ENCODE measurements at places on chromosomes 12 and 14. TPM values are rescaled to one million over a fixed set of nuclear protein-coding genes. Genes with fewer than 3 reads are reported as not detected.

DNA sequence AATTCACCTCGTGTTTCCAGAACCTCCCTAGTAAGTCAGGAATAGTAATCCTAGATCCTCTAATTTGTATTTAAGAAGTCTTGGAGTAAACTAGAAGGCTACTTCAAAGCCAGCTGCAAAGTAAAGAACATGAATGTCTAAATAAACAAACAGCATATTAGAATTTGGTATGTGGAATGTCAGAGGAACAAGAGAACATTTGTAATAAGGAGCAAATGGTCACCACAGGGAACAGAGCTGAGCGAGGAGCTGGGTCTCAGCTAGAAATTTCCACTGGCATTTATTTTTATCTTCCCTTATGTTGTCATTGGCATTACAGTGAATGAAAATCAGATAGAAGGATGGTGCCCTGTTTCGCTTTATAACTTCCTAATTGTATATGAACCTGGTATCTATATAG, 50.2 kb downstream of the FRMD6 start:
- H3K4me1 ChIP-seq: no peaks in the 10 kb centered on the region
- H3K36me3 ChIP-seq: peaks cover 68% of the 10 kb centered on the region
- no peak for DNase-seq
- no peaks in the 10 kb centered on the region for H3K27me3 ChIP-seq
- H3K27ac ChIP-seq: no peak overlapping the region

- no peak for DNase-seq
- H3K27me3 ChIP-seq: no peaks in the 10 kb centered on the region
- H3K36me3 ChIP-seq: no peaks in the 10 kb centered on the region
- H3K4me3 ChIP-seq: no peak overlapping the region
Measured at GRCh38 chr12:76568130-76568529, 8.6 kb upstream of the OSBPL8 start.

DNA sequence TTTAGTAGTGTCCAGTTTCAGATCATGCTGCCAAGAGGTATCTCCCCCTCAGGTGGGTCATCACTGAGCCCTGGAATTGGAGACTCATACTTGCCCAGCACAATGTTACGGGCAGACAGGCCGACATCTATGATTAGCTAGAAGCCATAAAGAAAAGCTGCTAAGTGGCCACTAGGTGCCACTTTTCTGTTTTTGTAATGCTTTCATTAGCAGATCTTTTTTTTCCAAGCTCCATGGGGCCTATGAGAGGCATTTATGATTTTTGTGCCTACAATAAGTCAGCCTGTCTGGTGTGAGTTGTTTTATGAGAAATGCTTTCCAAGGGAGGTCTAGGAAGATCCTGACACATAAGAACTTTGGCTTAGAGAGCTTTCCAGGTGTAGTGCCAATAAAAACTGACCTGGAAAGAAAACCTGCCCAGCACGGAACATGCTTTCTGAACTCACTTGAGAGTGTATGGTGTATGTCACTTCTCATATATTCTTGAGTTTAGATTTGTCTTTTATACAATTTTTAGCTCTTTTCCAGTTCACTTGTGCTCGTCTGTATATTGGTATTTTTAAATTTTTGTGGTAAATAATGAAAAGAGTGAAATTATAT, 21.8 kb upstream of the SMCO2 start:
- H3K27ac ChIP-seq: peak overlapping the region; percentile 4
- peak; percentile 26 for DNase-seq
- no peaks in the 10 kb centered on the region for H3K4me1 ChIP-seq
- H3K4me3 ChIP-seq: no peak overlapping the region
- H3K27me3 ChIP-seq: no peaks in the 10 kb centered on the region

- H3K4me3 ChIP-seq: no peak overlapping the region
- no peak overlapping the region for H3K27ac ChIP-seq
- H3K4me1 ChIP-seq: no peaks in the 10 kb centered on the region
- DNase-seq: no peak
Measured at GRCh38 chr12:60148831-60149230, 553.0 kb downstream of the SLC16A7 start.

The RNF212B gene
- not detected for total RNA-seq

The FRS2 gene
- total RNA-seq: 33.9 TPM

DNA sequence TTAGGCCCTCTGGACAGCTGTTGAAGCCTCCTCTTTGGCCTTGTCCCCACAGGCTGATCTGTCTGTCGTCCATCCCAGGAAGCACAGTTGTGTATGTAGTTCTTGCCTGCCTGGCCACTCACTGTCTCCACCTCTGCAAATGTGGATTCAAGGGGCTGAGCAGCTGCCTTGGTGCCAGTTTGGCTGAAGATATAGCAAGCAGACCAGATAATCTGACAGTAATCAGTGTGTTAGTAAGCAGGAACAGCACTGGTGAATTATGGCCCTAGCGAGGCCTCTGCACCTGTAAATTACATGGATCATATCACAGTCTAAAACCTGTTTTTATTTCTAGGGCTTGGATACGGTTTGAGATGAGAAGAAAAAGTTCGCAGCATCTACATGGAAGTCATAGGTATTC, 282.5 kb upstream of the NOS1 start:
- H3K4me1 ChIP-seq: no peaks in the 10 kb centered on the region
- H3K27ac ChIP-seq: no peak overlapping the region
- H3K27me3 ChIP-seq: no peaks in the 10 kb centered on the region
- no peak for DNase-seq

- H3K4me1 ChIP-seq: peaks cover 49% of the 10 kb centered on the region
- H3K4me3 ChIP-seq: peak within 1 kb of the TSS; percentile 46
- H3K27ac ChIP-seq: no peak within 1 kb of the TSS
Measured at GRCh38 chr14:60648934-60649874, at the start of gene SIX1. Gene SIX1, minus strand, starts transcription at chr14:60649477. Its CDS starts 288 bp downstream, at chr14:60649189.

DNA sequence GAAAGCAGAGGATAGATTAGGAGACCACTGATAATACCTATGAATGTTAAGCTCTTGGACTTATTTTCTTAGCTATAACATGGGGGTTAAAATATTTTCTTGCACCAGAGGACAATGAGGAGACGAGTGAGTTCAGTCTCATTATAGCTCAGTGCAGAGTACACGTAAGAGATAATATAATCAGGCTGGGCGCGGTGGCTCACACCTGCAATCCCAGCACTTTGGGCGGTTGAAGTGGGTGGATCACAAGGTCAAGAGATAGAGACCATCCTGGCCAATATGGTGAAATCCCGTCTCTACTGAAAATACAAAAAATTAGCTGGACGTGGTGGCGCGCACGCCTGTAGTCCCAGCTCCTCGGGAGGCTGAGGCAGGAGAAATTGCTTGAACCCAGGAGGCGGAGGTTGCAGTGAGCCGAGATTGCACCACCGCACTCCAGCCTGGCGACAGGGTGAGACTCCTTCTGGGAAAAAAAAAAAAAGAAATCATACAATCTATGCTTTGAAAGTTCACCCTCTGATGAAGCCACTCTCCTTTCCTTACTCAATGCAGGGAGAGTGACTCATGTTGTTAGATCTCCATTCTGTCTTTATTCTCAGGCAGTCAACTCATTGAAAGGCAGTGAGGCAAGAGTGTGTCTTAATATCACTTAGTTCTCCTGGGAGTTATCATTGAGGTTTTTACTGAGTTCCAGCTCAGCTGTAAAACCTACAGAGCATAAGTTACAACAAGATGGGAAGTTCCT, 134.2 kb downstream of the SYNE2 start:
- H3K4me3 ChIP-seq: no peak overlapping the region
- H3K27me3 ChIP-seq: no peaks in the 10 kb centered on the region
- peaks cover 68% of the 10 kb centered on the region for H3K36me3 ChIP-seq
- H3K4me1 ChIP-seq: no peaks in the 10 kb centered on the region
- DNase-seq: no peak

GRCh38 chr12:132356691-132357622, 27.6 kb upstream of the GALNT9 start:
- no peak for DNase-seq
- H3K27me3 ChIP-seq: no peaks in the 10 kb centered on the region
- no peaks in the 10 kb centered on the region for H3K4me1 ChIP-seq
- H3K27ac ChIP-seq: no peak overlapping the region
- no peaks in the 10 kb centered on the region for H3K36me3 ChIP-seq
